ENCODE measurements at places on chromosomes 3 and 15. TPM values are rescaled to one million over a fixed set of nuclear protein-coding genes. Genes with fewer than 3 reads are reported as not detected.

HCLS1 gene
- total RNA-seq, result 39.8 TPM

AMIGO3 gene
- not detected for total RNA-seq

SLC22A14 gene
- not detected for total RNA-seq

ZNF860 gene
- total RNA-seq, result 0.42 TPM

MRPS25 gene
- 12.6 TPM for total RNA-seq

ANKRD63 gene
- not detected for total RNA-seq

THAP10 gene
- total RNA-seq, result 0.42 TPM

UTS2B gene
- not detected for total RNA-seq

CYP1A1 gene
- 0.19 TPM for total RNA-seq

All from liver (tissue), 10 donors.